NCI-H2081 (cell line): ENCODE measurements at places on chromosomes 16 and 17.
A peak's percentile ranks its signal among the peaks of the same experiment; 100 is the strongest.

DNA sequence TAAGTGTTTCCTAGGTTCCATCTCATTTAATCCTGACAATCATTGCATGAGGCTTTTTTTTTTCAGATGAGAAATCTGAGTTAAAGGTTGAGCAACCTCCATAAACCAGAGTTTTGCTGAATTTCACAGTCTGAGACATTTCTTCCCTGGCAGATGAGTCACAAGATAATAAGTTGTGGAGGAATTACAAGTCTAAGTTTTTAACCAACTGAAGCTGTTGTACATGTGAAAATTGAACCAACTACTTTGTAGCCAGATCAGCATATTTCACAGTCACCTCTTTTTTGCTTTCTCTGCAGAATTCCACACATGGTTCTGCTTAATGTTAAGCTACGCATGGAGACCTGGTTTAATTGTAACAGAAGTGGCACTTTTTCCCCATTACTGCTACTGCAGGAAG, 765.6 kb downstream of the CDH11 start:
- no peak for DNase-seq

GRCh38 chr17:21174713-21175112, 39.2 kb downstream of the TMEM11 start:
- DNase-seq = no peak

DNA sequence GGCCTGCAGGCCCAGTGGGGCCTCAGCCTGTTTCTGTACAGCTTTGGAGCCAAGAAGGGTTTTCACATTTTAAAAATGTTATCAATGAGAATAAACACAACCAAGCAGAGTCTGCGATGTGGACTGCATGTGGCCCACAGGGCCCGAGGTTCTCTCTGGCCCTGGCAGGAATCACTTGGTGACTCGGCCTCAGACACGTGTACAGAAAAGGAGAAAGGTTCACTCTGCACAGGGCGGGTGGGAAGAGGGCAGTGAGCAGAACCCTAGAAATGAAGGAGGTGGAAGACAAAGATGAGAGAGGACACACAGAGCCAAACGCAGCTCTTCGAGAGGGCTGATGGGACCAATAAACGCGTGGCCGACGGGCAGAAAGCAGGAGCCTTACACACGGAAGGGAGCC, 11.6 kb upstream of the ZNF750 start:
- no peak for DNase-seq

DNA sequence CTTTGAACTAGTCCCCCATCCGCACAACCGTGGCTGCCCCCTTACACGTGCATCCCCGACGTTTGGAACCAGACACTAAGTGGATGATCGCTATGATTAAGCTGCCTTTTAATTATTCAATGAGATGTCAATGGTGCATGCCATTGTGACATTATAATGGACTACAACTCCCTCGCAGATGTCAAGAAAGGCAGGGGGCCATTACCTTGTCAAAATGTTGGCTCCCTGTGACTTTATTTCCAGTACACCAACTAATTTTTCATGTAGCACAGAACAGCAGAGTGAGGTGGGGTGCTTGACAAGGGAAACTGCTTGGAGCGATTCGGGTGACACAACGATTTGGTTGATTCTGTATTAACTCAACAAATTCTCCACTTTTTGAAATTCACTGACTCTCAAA, 26.5 kb downstream of the ASIC2 start:
- no peak for DNase-seq

DNA sequence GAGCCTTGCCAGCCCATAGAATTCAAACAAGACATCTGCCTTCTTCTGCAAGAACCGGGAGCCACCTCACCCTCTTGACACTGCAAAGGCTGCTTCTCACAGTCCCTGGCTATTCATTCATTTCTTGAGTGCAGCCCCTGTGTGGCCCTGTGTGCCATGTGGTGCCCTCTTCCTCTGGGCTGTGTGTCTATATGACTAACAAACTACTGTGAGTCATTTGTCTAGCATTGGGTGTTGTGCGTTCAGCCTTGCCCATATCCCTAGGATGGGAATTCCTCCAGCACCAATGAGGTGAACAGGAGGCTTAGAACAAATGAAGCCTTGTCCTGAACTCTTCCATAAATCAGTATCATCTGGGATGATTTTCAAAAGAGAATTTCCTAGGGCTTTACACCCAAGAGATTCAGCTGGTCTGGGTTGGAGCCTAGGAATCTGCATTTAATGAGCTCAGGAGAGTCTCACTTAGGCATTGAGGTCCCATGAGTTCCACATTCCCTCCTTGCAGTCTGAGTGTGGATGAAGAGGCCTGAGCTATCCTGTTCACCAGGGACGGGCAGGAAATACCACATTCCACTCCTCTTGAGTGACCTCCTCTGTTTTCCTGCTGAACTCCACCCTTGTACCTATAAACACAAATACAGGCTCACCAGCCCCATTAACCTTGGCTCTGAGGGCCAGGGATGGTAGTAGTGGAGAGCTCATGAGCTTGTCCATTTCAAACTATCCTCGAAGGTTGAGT, 308.7 kb upstream of the N4BP1 start:
- no peak for DNase-seq

- DNase-seq = no peak
Observed at GRCh38 chr17:8967861-8968260, 2.4 kb upstream of the PIK3R5 start.

GRCh38 chr17:74499992-74500391, 31.3 kb downstream of the CD300LB start:
- DNase-seq = no peak

- peak; percentile 72 for DNase-seq
Observed at GRCh38 chr17:51674579-51675255, 414.4 kb downstream of the UTP18 start.

DNA sequence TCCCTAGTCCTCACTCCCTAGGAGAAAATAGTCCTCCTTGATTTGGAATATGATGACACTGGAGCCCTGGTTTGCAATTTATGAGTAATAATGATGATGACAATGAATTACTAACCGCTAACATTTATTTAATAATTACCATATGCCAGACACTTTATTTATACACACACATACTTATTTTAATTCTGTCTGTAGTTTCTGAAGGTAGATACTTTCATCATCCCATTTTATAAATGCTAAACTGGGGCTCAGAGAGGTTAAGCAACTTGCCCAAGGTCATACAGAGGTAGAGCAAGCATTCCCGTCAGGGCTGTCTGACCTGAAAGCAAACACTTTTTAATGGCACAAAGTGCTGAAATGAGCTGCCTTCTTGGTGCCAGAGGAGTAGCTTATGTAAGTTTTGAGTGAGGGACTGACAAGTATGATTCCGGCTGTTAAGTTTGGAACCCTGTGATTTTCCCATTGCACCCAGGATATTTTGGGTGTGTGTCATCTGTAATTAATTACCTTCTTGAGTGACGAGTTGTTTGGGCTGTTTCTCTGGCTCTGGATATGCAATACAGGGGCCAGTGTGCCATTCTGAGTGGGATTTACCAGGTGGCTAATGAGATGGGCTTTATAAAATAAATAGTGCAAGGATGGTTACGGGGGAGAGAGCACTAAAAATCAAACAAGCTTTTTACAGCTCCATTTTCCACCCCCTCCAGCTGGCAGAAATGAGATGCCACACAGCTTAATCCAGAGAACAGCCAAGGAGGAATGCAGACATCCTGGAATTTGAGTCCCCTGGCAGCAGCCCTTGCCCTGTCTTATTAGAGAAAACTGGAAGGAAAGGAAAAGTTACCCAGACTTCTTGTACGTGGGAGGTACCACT, 211.8 kb downstream of the SNX29 start:
- no peak for DNase-seq

DNA sequence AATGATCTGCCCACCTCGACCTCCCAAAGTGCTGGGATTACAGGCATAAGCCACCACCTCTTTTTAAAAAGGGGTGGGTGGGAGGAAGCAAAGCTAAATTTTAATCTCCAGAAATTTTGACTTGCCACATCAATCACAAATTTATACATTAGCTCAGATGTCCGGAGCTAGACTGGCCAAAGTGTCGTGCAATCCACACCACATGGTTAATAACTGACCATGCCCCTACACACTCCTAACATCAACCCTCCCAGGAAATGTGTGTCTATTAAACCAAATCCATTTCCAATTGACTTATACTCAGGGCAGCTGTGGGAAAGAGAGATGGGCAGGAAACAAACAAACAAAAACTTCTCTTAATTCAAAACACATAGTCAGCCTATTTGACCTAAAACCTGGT, 29.9 kb downstream of the SMURF2 start:
- DNase-seq = no peak
